ENCODE measurements at places on chromosomes 6 and 20.

- no peak for DNase-seq
Measured at GRCh38 chr6:142353690-142354089, 51.9 kb downstream of the ADGRG6 start.

GRCh38 chr6:108689272-108690161, 128.8 kb downstream of the FOXO3 start:
- no peak for DNase-seq

- DNase-seq = no peak
Measured at GRCh38 chr6:153126218-153126617, 4.9 kb downstream of the RGS17 start.

DNA sequence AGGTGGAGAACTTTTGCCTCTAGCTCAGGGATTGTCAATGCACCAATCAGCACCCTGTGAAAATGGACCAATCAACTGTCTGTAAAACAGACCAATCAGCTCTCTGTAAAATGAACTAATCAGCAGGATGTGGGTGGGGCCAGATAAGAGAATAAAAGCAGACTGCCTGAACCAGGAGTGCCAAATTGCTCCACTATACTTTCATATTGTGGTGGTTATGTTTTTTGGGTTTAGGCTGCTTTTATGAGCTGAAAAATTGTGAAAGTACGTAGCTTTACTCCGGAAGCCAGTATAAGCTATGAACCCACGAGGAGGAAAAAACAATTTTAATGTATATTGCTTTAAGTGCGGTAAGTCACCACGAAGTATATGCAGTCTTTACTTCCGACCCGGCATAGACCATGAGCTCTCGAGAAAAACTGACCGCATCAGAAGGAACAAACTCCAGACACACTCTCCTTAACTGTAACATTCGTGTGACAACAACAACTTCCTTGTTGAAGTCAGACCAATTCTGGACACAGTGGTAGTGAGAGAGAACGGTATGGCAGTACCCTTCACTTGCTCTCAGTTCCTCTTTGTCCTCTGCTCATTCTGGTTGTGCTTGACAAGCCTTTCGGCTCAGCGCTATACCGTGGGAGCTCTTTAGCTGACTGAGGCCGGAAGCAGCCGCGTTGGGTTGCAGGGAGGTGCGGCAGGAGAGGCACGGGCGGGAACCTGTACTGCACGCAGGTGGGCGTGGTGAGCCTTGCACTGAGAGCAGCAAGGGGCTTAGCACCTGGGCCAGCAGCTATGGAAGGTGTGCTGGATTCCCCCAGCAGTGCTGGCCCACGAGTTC, 81.9 kb upstream of the E2F3 start:
- peak; percentile 75 for DNase-seq

GRCh38 chr6:76495909-76496308, 423.4 kb upstream of the IMPG1 start:
- DNase-seq = no peak

DNA sequence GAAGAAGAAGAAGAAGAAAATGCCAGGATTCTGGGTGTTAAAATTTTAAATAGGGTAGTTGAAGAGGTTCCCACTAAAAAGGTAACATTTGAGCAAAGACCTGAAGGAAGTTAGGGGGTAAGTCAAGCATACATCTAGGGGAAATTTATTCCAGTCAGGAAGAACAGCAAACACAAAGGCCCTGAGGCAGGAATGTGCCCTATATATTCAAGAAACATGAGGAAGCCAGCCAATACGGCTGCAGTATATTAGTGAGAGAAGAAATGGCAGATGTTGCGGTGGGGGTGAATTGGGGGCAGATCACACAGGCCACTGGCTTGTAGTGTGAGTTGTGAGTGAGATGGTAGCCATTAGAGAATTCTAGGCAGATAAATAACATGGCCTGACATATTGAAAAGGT, 6.0 kb downstream of the ZNF76 start:
- DNase-seq = no peak

DNA sequence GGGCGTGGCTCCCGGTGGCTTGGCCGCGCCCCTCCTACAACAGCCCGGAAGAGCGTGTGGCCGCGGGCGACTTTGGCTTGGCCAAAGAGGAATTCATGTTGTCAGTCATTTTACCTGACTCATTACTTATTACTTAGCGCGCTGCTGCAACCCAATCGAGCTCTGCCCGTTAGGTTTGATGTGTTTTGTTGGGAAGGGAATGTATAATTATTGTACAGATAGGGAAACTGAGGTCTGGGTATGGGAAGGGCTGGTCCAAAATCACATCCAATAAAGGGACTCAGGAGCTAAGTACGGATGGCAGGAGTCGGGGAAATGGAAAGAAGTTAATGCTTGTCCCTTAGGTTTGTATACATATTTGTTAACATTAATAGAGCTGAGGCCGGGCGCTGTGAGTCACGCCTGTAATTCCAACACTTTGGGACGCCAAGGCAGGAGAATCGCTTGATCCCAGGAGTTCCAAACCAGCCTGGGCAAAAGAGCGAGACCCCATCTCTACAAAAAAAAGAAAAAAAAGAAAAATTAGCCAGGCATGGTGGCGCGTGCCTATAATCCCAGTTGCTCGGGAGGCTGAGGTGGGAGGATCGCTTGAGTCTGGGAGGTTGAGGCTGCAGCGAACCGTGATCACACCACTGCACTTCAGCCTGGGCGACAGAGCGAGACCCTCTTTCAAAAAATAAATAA, 639 bp upstream of the ZNF335 start:
- no peak for DNase-seq

DNA sequence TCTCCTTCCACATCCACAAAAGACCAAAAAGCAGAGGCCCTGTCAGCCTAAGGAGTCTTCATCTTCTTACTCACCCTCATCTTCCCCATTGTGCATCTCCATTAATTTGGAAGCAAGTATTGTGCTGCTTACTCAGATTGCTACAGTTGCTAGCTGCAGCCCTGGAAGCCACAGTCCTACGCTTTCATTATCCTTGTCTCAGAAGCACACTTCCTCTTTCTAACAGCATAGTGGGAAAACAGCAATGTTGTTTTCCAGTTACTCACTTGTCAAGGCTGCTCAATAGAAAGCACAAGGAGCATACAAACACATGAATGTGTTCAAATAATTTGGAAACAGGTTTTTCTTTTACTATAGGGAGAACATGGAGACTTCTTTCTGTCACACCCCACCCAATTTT, 76.6 kb upstream of the RBM24 start:
- no peak for DNase-seq

DNA sequence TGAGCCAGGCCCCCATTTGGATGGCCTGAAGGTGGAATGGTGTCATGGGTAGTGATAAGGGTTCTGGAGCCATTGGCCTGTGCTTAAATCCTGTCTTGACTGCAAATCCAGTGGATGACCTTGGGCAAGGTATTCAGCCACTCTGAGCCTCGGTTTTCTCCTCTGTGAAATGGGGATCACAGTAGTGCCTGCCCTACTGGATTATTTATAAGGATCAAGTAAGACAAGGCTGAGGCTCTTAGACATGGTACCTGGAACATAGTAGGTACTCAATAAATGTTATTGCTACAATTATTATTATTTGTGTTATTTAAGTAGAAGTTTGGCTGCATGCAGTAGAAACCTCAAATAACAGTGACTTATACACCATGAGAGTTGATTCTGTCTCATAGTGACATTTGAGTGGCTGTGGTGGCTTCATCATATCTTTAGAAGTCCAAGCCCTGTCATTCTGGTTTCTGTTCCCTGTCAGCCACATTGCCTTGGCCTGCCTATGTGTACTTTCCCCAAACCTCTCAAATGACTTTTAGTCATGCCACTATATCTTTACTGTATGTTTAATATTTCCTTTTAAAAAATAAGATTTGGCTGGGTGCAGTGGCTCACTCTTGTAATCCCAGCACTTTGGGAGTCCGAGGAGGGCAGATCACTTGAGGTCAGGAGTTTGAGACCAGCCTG, 37.6 kb upstream of the CHMP4B start:
- DNase-seq = no peak

DNA sequence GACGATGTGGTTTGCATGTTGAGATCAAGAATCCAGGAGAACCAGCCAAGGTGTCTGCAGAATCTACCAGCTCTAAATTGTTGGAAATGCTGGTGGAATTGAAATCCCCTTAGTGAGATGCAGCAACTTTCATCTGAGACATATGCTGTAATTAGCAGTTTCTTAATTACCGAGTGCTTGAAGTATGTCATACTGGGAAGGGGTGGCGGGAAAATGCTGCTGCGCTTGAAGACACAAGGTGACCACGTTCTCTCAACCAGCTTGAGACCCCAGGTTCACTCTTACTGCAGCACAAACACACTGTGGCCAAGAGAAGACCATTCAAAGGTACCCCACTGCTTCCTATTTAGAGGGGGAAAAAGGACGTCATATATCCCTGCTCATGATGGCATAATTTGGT, 59.0 kb downstream of the PFDN4 start:
- no peak for DNase-seq

GRCh38 chr6:14001329-14002012, 76.7 kb downstream of the RNF182 start:
- DNase-seq = no peak

- DNase-seq = no peak
Measured at GRCh38 chr6:89978749-89979145, 84.5 kb downstream of the GJA10 start.

DNA sequence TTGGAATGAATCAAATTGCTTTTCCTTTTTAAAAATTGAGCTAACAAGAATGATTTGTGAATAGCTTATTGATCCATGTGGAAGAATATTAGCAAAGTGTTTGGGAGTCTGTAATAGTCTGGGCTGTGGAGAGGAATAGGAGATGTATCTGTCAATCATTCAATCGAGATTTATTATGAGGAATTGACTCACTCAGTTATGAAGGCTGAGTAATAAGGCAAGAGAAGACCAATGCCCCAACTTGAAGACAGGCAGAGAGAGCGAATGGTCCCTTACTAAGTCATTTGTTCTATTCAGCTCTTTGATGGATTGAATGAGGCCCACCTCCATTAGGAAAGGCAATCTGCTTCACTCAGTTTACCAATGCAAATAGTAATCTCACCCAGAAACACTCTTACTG, 403.0 kb downstream of the CD83 start:
- DNase-seq = no peak

GRCh38 chr6:131305037-131305850, 170.0 kb downstream of the AKAP7 start:
- DNase-seq = no peak

DNA sequence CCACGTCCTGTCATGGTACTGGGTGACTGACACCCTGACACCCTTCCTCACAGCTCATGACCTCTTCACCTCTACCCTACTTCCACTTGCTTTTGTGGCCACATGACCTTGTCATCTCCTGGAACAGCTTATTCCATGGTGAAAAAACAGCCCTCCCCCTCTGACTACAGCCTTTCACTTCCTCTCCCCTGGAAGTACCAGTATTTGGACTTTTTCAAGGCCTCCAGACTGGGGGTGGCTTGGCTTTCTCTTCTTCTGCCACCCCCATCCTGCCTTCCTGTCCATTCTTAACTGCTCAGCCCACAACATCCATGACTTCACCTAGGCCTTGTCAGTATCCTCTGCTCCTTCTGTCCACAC, 168.4 kb downstream of the CARMIL1 start:
- no peak for DNase-seq

DNA sequence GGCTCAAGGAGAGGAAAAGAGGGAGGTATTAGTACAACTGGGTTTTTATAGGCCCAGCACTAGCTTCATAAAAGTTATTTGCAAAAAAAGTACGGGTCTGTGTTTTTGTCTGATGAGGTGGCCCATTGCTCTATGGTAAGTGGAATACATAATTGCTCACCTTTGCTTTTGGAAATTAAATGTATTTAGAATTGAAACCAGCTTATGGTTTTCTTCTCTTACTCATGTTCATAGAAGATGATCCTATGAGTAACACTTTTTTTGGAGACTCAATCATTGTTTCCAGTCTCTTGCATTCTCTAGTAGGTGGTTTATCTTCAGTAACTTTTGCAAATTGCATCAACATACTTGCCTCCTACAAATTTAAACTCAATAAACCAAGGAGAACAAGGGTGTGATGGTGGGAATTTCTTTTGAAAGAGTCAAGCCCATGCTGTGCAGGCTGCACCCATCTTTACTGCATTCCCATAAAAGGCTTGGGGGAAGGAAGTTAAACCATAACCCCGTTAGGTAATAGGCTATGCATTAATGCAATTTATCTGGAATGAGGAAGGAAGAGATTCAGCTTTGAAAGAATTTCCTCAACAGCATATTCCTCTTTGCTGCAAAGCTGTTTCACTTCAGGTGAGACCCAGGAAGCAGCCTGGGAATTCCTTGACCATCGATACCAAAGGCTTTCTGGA, 48.5 kb upstream of the EDN1 start:
- no peak for DNase-seq

DNA sequence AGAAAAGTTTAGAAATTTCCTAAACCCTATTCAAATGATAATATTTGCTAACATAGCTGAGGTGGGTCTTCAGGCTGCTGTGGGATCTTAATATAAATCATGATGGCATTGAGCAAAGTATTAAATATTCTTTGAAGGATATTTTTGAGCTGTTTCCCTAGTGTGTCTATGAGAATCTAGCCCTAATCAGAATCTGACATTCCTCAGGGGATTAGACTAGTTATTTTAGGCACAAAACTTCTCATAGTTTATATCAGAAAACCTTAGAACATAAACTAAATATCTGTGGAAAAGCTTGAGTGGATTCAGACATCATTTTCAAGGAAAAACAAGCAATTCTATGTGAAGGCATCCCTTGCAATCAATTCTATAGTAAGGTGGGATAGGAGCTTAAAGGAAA, 594.5 kb downstream of the RFPL4B start:
- DNase-seq = no peak

GRCh38 chr6:39777661-39778060, 14.5 kb upstream of the DAAM2 start:
- DNase-seq = no peak
